Stimulated activated CD4-positive, alpha-beta T cell treated with anti-CD3 and anti-CD28 coated beads, Interleukin-15, amount 100 ng/mL, for 1 hour (primary cell): ENCODE measurements at places on chromosomes 7 and 10.

GRCh38 chr10:88404133-88404532, 179.0 kb downstream of the RNLS start:
- no peak for DNase-seq

GRCh38 chr7:110283056-110283455, 807.9 kb upstream of the LRRN3 start:
- DNase-seq, result no peak

GRCh38 chr7:28853150-28853549, 105.0 kb downstream of the TRIL start:
- DNase-seq, result no peak

GRCh38 chr10:5959581-5960069, 17.7 kb downstream of the IL15RA start:
- DNase-seq, result no peak

GRCh38 chr10:100109670-100110069, 28.0 kb upstream of the CPN1 start:
- no peak for DNase-seq

GRCh38 chr10:116671274-116671926, 50.6 kb downstream of the PNLIPRP2 start:
- no peak for DNase-seq

DNA sequence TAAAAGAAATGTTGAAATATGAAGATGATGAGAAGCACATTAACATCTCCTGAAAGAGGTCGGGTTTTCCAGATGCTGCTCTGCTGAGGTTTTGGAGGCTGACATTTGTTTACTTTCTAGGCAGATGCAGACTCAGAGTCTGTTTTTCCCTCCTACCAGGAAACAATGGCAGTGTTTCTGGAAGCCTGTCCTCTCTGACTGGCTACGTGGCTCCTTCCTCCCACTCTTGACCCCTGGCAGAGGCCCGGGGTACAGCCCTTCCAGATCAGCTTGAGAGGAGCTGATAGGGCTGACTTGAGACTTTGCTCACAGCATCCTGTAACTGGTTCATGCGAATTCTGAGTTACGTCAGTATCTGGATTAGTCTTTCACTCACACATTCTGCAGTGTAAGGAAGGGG, 41.1 kb upstream of the IL15RA start:
- DNase-seq, result no peak

GRCh38 chr10:128071417-128071782, 54.8 kb downstream of the MKI67 start:
- DNase-seq, result no peak

- no peak for DNase-seq
These were observed 178.2 kb upstream of the NAMPT start for GRCh38 chr7:106462914-106463482.

- no peak for DNase-seq
These were observed 95.3 kb downstream of the SEM1 start for GRCh38 chr7:96614154-96614867.

GRCh38 chr10:128476845-128477244, 350.6 kb upstream of the MKI67 start:
- DNase-seq, result no peak

- DNase-seq, result no peak
These were observed 17.6 kb downstream of the SLF2 start for GRCh38 chr10:100930368-100930767.

DNA sequence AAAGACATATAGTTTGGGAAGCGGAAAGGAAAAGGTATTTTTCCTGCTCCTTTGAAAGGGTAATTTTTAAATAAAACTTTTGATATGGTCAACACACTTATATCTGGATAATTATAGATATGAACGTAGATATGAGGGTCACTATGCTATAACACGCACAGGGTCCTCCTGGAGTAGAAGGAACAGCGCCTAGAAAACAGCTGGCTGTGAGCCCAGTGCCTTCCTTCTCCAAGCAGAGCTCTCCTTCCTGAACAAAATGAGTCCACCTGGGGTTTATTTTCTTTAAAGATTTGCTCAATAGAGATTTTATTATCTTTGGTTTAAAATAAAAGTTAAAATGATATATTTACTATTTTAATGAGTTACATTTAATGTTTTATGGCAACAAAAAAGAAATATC, 13.1 kb downstream of the STEAP1 start:
- DNase-seq, result no peak

DNA sequence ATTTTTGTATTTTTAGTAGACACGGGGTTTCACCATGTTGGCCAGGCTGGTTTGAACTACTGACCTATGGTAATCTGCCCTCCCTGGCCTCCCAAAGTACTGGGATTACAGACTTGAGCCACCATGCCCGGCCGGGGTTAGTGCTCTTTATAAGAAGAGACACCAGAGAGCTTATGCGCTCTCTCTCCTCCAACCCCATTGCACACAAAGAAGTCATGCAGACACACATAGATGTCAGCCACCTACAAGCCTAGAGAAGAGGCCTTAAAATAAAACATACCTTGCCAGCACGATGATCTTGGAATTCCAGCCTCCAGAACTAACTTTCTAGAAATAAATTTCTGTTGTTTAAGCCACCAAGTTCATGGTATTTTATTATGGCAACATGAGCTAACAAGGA, 10.0 kb upstream of the FAM53B start:
- no peak for DNase-seq

DNA sequence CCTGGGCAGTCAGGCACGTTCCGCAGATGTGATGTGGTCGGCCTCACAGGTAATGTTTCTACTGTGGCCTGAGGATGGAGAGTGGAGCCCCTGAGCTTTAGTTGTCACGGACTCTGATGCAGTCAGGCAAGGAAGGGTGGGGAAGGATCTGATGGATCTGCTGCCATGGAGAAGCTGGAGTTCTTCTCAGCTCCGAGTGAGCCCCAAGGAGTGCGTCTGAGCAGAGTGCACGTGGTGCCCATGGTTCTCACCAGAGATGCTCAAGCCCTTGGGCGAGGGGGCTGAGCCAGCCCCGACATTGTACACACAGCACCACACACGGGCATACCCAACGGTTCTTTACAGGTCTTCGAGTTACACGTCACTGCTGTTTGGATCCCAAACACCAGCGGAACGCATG, 192.5 kb downstream of the EBF3 start:
- DNase-seq, result no peak

DNA sequence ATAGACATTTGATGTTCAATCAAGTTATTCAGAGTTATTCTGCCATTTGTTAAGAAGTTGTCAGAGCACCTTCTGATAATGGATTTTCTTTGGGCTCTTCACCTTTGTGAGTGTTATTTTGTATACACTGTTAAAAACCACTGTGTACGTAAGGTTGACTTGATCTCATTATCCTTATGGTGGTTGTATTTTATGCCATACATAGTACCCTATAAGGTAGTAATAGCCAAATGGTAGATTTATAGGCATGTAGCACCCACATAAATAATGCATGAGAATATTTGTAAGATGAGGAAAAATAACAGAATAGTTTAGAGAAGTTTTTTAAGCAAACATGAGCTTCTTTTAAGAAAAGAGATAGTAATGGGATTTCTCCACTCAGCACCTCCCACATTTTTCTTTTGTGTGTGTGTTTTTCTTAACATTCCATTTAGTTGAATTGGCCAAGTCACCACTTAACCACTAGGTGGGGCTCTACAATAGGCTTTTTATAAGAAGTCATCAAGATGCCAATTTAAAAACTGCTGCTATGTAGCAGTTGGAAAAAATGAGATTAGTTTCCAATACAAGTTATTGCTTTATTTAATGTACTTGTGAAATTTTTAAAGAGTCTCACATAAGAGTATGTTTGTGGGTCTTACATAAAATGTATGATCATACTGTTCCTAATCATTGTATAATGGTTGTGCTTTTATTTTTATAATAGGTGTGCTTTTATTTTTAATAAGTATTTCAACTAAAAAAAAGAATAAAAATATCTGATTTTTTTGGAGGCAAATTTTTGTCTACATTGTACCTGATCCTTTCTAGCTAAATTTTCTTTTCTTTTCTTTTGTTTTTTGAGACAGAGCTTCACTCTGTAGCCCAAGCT, 41.1 kb upstream of the STMP1 start:
- DNase-seq, result no peak

DNA sequence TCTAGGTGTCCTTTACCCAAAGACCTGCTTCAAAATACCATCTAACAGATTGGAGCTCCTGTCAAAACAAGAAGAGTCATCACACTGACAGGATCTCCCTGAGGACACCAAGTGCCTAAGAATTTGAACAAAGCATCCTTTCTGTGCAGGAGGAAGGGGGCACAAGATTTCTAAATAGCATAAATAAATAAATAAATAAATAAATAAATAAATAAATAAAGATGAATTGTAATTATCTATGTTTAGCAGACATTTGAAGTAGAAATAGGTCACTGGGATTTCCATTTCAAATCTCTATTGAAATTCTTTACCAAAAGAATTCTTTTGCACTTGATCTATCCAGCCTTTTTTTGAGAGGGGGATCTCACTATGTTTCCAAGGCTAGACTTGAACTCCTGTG, 65.3 kb downstream of the NPSR1 start:
- no peak for DNase-seq

- no peak for DNase-seq
These were observed 125.6 kb downstream of the CYP26A1 start for GRCh38 chr10:93199191-93199751.

- no peak for DNase-seq
These were observed 10.2 kb upstream of the EPHA1 start for GRCh38 chr7:143418681-143419458.

- no peak for DNase-seq
These were observed 3.3 kb downstream of the TSGA13 start for GRCh38 chr7:130683026-130683425.

- no peak for DNase-seq
These were observed 10.9 kb upstream of the LGI1 start for GRCh38 chr10:93746844-93747284.

- DNase-seq, result no peak
These were observed 266.6 kb downstream of the NXPH1 start for GRCh38 chr7:8699875-8700624.

DNA sequence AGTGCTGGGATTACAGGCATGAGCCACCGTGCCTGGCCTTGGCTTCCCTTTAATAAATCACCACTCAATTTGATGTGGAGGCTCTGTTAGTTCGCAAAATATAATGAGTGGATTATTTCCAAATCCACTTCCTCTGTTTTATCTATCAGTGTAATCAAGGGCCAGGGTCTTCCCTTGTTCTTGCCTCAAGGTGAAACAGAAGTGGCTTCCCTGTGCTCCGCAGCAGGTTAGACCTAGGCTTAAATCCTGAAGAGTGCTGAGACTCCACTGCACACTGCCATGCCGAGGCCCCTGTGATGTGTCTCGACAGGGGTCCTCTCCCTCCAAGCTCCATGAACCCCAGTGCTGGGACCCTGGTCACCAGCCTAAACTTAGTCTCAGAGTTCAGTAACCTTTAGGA, 59.0 kb downstream of the MDH2 start:
- DNase-seq, result no peak

- no peak for DNase-seq
These were observed 91.2 kb downstream of the CSTF2T start for GRCh38 chr10:51608211-51608610.

- no peak for DNase-seq
These were observed 336.3 kb downstream of the PPP1R3A start for GRCh38 chr7:113582471-113582870.

GRCh38 chr7:126608339-126608776, 644.4 kb downstream of the GRM8 start:
- no peak for DNase-seq

DNA sequence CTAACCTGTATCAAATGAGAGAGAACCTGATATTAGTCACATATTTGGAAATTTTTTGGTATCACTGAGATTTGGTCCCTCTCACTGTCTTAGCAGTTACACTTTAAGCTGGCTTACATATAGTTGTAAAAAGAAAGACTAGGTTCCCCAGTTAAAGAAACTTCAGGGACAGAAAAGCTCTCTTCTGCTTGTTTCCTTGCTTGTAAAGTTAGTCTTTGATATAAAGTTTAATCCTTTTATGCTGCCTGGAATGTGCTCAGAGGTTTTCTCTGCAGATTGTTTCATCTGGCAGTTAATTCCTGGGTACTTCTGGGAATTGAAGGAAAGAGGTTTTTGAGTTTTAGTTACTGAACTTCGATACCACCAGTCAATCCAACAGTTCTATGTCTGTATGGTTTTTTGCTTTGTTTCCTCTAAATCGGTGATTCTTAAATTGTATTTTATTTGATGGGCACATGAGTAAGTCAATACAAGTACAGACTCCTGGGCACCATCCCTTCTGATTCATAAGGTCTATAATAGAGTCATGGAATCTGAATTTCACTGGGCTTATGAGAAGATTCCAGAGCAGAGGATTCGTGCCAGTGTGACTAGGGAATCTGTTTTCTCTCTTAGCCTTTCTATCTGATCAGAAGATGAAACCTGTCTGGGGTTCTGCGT, 1080.9 kb upstream of the C7orf33 start:
- no peak for DNase-seq

DNA sequence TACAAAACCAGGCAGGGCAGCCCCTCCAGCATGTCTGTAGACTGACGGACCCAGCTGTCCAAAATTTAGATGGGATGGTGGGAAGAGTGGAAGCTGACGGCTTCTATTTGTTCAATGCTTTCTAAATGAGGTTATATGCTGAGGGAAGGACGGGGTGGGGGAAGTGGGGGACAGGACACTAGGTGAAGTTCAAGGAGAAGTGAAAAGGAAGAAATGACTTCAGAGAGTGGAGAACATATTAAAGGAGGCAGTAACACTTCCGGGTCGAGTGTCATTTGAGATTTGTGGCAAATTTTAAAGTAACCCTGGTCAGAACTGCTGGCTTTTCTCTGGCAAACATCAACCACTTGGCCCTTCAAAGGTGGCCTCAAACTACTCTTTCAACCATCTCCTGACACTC, 9.4 kb downstream of the PIP4K2A start:
- DNase-seq, result no peak
